ENCODE measurements at places on chromosomes 4 and X.

DNA sequence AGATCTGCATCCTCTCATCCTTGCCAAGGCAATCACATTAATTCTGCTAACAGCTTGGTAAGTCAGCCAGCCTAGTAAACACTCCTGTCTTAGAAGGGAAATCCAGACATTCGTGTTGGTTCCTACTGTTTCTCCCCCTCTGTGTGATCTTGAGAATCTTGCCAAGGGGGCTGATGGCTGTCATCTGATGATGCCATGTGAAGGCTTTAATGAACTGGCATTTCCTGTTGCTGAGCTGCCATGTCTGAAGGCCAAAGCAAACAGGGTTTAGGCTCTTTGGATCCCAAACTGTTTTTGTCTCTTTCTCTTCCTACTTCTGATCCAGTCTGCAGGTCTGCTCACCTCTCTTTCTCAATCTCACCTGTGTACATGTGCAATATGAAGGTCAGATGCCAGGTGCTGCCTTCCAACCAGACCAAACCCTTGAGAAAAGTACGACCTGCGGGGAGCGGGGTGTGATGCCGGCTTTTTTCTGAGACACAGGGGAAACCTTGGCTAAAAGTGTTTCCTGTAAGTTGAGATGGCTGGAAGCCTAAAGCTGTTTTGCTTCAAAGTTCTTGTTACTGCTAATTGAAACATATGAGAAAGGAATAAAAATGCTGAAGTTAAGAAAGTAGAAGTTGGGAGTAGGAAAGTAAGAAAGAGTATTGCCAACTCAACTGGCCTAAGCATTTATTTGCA lies 532.9 kb downstream of the ANKRD50 start:
- no peak for DNase-seq

DNA sequence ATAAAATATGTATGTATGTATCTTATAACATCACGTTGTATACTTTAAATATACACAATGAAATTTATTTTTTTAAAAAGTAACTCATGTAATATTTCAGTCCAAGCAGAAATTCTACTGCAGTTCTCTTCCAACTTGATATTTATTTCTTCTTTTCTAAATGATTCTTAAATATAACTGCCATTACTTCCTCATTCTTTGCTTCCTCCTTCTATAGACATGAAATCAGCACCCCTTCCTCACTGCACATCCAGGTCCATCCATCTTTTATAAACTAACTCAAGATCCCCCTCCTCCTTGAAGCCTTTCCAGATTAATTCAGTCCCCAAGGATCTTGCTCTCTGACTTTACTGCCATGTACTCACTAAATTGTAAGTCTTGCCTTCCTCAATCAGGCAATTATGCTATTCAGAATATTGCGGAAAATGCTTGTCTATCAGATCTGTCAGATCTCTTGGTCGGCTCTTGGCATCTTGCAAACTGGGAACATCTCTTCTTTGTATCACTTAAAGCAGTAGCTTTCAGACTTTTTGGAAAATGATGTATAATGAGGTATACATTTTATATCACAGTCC lies 3.7 kb downstream of the GPRIN3 start:
- no peak for DNase-seq

GRCh38 chrX:13472975-13473374 lies 96.4 kb upstream of the EGFL6 start:
- DNase-seq, result no peak

- no peak for DNase-seq
Observed at GRCh38 chrX:17411205-17411604, 36.2 kb downstream of the NHS start.

DNA sequence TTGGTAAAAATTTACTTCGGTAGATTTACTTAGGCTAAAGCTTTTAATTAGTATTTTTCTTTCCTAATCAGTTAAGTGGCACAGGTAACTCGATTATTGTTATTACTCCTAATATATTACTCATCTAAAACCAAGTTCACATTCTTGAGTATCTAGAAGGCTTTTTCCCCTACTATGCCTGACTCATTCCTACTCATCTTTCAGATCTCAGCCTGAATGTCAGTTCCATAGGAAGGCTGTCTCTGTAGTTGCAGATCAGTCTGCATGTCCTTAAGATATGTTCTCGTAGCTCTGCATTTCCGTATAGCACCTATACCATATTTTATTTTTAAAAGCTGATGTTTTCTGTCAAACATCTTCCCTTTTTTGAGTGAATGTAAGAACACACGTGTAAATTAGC lies 5.9 kb upstream of the FAM184B start:
- no peak for DNase-seq

- no peak for DNase-seq
Observed at GRCh38 chr4:150722908-150723362, 141.0 kb downstream of the MAB21L2 start.

DNA sequence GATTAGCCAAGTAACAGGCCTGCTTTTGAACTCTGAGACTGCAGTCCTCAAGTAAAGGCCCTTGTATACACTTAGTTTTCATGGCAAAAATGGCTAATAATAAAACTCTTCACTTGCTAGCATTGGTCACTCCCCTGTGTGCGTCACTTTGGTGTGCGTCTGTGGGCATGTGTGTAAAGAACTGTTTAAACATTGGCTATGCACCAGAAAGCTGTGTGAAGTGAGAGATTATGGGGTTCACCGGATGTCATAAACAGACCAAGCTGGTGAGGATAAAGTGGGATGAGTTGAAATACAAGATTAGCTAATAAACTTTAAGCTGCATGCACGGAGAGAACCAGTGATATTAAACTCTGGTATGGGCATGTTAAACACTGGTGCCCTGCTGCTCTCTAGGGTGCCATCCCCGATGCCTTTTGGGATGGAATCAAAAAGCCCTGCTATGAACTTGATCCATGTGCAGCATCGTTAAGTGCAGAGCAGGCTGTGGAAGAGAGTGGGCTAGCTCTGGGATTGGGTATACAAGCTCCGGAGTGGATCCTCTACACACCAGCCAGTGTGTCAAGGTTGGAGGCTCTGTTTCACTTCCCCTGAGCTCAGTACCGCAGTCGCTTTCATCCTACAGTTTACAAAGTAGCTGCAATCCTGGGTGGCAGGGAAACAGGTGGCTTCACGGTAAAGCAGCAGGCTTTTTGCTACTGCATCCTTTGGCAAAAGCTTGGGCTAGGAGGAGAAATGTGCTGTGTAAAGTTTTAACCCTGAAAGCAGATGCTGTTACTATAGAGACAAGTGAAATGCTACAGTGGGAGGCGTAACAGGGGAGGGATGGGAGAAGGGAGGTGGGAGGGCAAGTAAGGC lies 108.3 kb upstream of the SLC4A4 start:
- peak; percentile 66 for DNase-seq

DNA sequence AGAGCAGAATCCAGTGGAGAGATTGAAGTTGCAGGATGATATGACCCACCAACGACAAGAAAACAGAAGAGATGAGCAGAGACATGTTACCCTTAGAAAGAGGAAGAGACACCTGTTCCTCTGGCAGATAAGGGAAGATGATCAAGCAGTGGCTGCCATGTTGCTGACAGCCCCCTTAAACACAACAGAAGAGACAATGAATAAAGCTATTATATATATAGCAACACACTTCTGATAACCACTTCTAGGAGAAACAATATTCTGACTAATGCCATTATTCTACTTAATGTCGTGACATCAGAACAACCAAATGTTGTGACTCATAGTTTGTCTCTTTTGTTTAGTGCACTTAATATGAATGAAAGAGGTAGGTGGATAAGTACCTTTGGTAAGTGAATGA lies 44.9 kb downstream of the SH3RF1 start:
- no peak for DNase-seq

DNA sequence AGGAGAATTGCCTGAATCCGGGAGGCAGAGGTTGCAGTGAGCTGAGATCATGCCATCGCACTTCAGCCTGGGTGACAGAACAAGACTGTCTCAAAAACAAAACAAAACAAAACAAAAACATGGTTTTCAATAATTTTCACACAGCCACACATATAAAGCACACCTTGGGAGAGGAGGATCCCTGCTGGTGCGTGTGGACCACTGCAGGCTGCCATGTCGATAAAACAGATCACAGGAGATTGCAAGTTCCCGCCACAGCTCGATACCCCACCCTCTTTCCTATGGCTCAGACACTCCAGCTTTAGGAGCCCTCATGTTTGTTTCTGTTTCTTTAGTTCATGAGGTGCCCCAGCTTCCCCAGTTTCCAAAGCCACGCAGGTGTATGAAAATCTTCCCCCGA lies 31.3 kb upstream of the CLDN24 start:
- DNase-seq, result no peak

- no peak for DNase-seq
Observed at GRCh38 chrX:14690553-14690952, 161.2 kb downstream of the GLRA2 start.

- no peak for DNase-seq
Observed at GRCh38 chr4:16122784-16123183, 39.0 kb upstream of the PROM1 start.

DNA sequence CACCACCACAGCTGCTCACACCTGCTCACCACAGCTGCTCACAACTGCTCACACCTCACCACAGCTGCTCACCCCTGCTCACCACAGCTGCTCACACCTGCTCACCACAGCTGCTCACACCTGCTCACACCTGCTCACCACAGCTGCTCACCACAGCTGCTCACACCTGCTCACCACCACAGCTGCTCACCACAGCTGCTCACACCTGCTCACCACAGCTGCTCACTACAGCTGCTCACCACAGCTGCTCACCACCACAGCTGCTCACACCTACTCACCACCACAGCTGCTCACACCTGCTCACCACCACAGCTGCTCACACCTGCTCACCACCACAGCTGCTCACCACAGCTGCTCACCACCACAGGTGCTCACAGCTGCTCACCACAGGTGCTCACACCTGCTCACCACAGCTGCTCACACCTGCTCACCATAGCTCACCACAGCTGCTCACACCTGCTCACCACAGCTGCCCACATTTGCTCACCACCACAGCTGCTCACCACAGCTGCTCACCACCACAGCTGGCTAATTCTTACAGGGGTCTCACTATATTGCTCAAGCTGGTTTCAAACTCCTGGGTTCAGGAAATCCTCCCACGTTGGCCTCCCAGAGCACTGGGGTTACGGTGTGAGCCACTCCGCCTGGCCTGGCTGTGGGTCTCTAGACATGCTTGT lies 30.4 kb upstream of the CPLX1 start:
- DNase-seq, result no peak

DNA sequence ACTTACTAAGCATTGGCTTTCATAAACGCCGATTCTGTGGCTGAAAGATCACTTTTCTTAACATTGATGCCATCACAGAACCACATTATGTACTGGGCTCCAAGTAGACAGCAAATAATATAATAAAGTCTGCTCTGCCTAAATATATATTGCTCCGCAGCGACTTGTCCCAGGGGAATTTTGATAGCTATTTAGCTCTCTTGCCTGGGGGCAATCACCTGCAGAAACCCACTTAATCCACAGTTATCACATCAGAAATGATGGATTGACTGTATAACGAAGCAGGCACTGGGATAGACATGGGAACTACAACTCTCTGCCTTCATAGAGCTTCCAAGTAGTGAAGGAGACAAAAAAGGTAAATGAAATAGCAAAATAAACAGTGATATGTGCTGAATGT lies 48.0 kb upstream of the MYOZ2 start:
- DNase-seq, result no peak

GRCh38 chr4:56995525-56995924 lies 16.8 kb downstream of the POLR2B start:
- DNase-seq, result peak; percentile 63

DNA sequence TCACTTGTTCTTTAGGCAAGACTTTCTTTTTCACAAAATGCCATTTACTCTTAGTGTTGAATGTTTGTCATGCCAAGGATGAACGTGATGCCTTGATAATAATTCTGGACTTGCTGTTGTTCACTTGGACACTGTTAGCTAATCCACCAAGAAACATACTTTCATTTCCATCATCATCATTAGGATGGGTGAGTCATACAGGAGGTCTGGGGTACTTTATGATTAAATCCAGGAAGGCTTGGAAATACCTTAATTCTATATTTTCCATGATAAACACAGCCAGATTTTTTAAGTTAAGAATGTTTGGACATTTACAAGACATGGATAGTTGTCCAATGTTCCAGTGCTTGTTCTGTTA lies 260.7 kb upstream of the GIMD1 start:
- DNase-seq, result no peak

Data from NCI-H1694 treated with DMSO at 0.1 percent for 48 hours (cell line).